Occipital lobe (tissue), 3 donors: ENCODE measurements at places on chromosomes 12 and 14. TPM values are rescaled to one million over a fixed set of nuclear protein-coding genes. Genes with fewer than 3 reads are reported as not detected.

GRCh38 chr14:73633116-73634010, 11.4 kb upstream of the DNAL1 start:
- peak; percentile 33 for DNase-seq

GRCh38 chr14:55000381-55000780, 26.5 kb downstream of the WDHD1 start:
- DNase-seq, result no peak

- DNase-seq, result no peak
Observed at GRCh38 chr12:81520064-81520945, 238.8 kb downstream of the PPFIA2 start.

DNA sequence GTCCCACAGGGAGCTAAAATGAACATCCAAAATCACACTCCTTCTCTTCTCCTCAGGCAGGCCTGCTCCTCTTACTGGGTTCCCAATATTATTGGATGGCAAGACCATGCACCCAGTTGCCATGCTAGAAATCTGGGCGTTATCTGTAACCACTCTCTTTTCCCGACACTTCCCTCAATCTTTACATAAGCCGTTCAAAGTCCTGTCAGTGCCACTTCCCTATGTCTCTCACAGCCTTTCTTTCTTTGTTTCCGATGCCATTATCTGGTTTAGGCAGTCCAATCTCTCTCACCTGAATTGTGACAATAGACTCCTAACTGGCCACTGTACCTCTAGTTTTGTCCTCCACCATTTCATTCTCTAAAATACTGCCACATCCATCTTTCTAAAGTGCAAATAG, 24.1 kb downstream of the SNRPF start:
- no peak for DNase-seq

DNA sequence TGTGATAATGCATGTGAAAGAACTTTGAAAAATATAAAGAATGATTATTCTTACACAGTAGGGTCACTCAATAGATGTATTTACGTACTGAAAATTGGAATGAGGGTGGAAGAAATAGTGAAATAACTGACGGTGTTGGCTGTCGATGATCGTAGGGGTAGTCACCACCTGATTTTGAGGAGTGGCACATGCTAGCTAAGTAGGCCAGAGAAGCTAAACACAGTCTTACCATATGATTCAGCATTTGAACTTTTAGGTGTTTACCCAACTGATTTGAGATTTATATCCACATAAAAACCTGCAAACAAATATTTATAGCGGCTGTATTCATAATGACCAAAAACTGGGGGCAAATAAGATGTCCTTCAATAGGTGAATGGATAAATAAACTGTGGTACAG, 47.6 kb upstream of the HIF1A start:
- no peak for DNase-seq

The DAO gene
- total RNA-seq, result not detected

DNA sequence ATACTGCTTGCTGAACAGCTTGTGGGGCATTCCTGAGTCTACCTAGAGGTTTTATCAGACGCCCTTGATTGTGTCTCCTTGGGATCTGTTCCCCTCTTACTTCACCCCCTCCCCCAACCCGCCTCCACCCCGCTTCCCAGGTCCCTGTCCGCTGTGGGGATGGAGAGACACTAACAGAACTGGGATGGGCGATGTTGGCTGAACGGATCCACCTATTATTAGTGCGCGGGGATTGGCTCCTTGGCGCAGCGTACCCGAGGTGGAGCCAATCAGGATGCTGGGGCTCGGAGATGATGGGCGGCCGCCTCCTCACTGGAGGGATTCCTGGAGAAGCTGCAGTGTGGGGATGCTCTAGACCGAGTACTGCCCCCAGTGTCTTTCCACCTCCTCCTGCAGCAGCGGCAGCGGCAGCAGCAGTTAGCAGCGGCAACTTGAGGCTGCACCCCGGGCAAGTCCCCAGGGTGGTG, at the start of gene SYT1:
SYT1 (plus strand) TSS at position 372 of the 467 bp plus-strand sequence.
- DNase-seq, result peak; percentile 87

DNA sequence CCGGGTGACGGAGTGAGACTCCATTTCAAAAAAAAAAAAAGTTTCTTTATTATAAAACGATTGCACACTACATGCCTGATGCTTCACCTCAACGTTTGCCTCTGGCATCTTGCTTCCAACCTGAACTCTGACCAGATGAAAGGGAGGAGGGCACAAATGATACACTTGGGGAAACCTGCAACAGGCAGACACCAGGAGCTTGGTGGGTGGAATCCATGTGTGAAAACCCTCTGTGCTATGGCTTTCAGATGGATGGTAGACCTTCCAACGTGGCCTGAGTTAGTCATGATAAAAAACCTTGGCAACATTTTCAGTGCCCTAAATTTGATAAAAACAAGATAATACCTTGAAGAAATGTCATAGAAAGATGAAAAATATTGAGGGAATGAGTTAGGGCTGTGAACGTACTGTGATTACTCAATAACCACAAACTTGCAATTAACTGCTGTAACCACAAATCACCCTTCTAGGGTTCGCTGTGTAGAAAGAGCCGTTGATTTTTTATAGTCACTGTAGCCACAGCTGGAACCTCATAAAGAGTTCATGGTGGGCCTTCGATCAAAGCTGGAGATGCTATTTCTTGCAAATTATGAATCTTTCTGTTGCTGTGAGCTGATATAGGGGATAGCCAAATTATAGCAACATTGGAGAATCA, 26.1 kb upstream of the GZMB start:
- DNase-seq, result no peak

- no peak for DNase-seq
Observed at GRCh38 chr14:85075694-85076476, 454.1 kb upstream of the FLRT2 start.

The KSR2 gene
- total RNA-seq, result 0.78 TPM

- DNase-seq, result no peak
Observed at GRCh38 chr14:69094481-69094880, 58.4 kb downstream of the DCAF5 start.

DNA sequence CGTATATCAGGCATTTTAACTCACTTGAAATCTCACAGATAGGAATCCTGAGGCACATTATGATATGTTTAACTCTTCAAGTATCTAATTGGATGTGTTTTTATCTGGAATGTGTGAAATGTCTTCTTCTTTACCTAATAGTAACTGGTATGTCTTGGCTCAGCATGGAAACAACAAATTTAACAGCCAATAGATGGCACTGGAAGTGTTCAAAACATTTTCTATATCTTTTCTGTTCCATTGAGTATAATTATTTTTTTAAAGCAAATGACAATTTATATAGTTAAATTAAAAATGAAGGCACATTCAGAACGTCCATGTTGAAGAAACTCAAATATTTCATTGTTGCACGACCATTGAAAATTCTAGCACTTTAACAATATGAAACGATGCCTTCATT, 164.6 kb upstream of the SLC16A7 start:
- no peak for DNase-seq

The RHNO1 gene
- 41.5 TPM for total RNA-seq

DNA sequence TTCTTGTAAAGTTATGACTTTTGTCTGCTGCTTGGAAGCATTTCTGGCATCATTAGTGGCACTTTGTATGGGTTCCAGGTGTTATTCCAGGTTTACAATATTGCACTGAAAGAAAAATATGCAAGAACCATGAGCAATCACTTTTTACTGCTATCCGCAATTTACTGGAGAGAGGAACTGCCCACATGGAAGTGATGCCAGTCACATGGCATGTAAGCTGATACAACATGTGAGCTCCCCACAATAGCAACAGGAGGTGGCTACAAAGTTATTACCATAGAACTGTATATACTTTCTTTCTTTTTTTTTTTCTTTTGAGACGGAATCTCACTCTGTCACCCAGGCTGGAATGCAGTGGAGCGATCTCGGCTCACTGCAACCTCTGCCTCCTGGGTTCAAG, 1012.1 kb downstream of the BCL11B start:
- DNase-seq, result no peak

GRCh38 chr14:77372304-77372841, 4.5 kb downstream of the TMED8 start:
- no peak for DNase-seq

- no peak for DNase-seq
Observed at GRCh38 chr14:91246051-91246852, 1.7 kb upstream of the GPR68 start.

The ADAM21 gene
- total RNA-seq, result 0.16 TPM

The TRIM9 gene
- total RNA-seq, result 40.2 TPM
